ENCODE measurements at places on chromosomes 5 and 9. TPM values are rescaled to one million over a fixed set of nuclear protein-coding genes. Genes with fewer than 3 reads are reported as not detected.
A peak's percentile ranks its signal among the peaks of the same experiment; 100 is the strongest.

Gene PLCXD3
- total RNA-seq, result not detected

Gene MCIDAS
- 0.21 TPM for total RNA-seq

GRCh38 chr9:89732295-89732938, 127.6 kb downstream of the GADD45G start:
- H3K27me3 ChIP-seq, result no peaks in the 10 kb centered on the region
- H3K27ac ChIP-seq, result no peak overlapping the region
- no peak for DNase-seq
- H3K4me3 ChIP-seq, result no peak overlapping the region
- H3K36me3 ChIP-seq, result no peaks in the 10 kb centered on the region
- H3K4me1 ChIP-seq, result peaks cover 7% of the 10 kb centered on the region

GRCh38 chr9:95516221-95516733, 494 bp downstream of the PTCH1 start:
- H3K4me1 ChIP-seq, result peaks cover 22% of the 10 kb centered on the region
- H3K36me3 ChIP-seq, result no peaks in the 10 kb centered on the region
- H3K4me3 ChIP-seq, result peak overlapping the region; percentile 83
- peak overlapping the region; percentile 47 for H3K27ac ChIP-seq

All from activated CD8-positive, alpha-beta memory T cell treated with anti-CD3 and anti-CD28 coated beads, Interleukin-2, amount 10 ng/mL, durations not matched to agents 7 days and 5 days (primary cell).